CD4-positive, alpha-beta T cell treated with Interleukin-1 beta for 1 hour (primary cell): ENCODE measurements at places on chromosomes 4 and X.

DNA sequence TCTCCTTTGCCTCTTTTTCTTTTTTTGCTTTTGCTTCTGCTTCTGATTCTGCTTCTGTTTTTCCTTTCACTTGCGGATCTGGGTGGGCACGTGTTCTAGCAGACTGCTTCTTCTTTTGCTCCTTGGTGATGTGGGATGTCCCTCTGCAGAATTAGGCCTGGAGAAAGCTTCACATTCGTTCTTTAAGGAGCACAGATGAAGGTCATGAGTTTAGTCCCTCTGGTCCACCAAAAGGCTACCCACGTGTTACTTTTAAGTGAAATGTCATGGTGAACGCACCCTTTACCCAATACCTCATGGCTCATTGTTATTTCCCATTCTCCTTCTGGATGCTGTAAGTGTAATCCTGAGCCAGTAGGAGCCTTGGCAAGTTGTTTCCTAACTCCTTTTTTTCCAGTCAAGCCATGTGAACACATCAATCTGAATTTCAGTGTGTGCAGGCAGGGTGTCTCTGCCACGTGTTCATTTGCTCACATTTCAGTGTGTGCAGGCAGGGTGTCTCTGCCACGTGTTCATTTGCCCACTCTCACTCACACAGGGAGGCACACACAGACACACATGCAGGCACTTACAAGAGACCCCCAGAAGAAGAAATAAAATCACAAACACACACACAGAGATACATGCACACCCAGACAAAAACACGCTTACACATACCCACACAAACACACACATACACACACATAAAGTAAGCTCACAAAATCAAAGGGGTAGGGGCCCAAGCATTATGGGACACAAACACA lies 36.9 kb downstream of the NBDY start:
- no peak for DNase-seq

GRCh38 chr4:123503698-123504363 lies 107.2 kb downstream of the SPRY1 start:
- DNase-seq: no peak

DNA sequence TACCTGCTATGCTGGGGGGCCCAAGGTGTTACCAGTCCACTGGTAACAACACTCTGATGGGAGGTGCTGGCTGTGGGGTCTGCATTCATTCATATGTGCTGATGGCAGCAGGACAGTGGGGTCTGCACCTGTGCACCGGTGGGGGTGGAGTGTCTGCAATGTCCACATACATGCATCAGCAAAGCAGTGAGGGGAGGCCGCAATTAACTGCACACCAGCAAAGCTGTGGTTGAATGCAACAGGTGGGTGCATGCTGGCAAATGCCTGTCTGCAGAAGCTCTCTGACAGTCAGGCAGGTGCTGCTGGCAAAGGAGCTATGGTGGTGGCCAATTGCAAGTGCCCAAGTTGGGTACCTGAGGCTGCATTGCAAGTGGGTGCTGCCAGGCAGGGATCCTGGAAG lies 426.5 kb upstream of the FMR1 start:
- no peak for DNase-seq

DNA sequence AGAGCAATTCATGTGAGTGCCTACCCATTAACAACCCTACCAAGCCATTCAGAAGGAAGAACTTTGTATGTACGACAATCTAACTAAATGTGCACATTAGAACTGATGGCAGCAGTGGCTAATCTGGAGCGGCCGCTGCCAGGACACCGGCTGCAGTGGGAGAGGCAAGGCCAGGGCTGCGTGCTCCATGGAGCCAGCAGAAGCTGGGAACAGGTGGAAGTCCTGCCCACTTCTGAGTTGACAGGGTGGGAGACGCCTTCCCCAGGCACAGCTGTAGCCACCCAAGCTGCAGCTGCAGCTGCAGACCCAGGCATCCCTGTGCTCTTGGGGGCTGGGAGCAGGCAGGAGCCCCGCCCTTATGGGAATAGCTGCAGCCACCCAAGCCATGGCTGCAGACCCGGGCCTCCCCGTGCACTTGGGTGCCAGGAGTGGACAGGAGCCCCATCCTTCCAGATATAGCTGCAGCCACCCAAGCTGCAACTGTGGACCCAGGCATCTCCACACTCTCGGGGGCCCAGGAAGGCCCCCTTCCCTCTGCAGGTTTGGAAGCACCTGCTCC lies 79.1 kb upstream of the DDX60 start:
- DNase-seq: no peak

- DNase-seq: no peak
Measured at GRCh38 chrX:114006664-114007063, 577.2 kb upstream of the HTR2C start.

- no peak for DNase-seq
Measured at GRCh38 chrX:12494400-12495138, 296.6 kb upstream of the PRPS2 start.

- no peak for DNase-seq
Measured at GRCh38 chr4:153140294-153140693, 63.9 kb upstream of the TRIM2 start.

- no peak for DNase-seq
Measured at GRCh38 chr4:154590329-154591006, at the start of gene FGA. Gene FGA, minus strand, starts transcription at chr4:154590742. Its CDS starts 55 bp downstream, at chr4:154590687.

DNA sequence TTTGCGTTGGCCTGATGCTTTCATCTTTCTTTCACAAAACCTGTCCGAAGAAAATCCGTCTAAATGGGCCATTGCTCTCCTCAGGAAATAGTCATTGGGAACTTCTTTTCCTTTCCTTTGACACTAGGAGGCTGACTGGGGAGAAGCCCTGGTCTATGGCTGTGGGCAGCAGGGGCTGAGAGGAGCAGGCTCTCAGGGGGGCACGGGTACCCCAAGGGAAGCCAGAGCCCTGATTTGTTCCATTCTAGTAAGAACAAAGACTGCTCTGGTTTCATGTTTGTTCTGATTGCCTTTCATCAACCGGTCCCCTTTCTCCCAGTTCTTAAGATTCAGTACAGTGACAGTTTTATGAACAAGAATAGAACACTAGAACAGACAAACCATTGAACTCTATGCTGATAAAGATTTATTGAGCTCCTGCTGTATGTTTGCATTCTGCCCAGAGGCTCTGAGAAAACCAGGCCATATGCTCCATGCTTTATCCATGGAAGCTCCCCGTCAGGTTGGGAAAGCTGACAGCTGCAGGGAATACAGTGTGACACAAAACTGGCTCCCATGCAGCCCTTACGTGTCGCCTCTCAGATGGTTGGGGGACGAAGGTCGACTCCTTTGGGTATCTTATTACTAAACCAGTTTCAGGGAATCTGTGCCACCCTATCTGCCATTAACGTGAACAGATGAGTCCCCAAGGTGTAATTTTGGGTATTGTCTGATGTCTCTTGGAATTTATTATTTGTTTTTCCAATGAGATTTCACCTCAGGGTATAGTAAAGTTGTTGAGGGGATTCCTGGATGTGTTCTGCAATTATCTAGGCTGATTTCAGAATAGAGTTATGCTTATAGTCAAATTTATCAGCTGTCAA lies 72.4 kb upstream of the MSANTD1 start:
- DNase-seq: no peak

GRCh38 chr4:27928761-27929540 lies 1068.3 kb downstream of the STIM2 start:
- no peak for DNase-seq

GRCh38 chr4:160110891-160111290 lies 1008.0 kb downstream of the RAPGEF2 start:
- DNase-seq: no peak

- DNase-seq: peak; percentile 34
Measured at GRCh38 chr4:83108101-83108861, 6.2 kb downstream of the PLAC8 start.

DNA sequence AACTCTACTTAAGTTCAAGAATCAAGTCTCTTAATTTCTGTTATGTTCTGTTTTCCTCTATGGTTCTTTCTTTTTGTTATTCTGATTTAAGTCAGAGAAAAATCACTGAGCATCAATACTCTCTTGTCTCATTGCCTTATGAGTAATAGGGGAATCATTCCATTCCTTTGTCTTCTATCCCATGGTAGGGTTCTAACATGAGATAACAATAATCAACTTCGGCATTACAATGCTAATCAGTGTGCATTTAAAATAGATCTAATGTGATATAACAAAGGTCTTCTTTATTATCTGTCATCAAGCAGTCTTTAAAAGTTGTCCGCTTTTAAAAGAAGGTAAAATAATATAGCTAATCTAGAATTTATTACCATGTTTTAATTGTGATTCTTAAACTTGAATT lies 446.9 kb downstream of the IL15 start:
- DNase-seq: no peak

GRCh38 chr4:19005211-19005610 lies 983.7 kb upstream of the LCORL start:
- no peak for DNase-seq

GRCh38 chrX:153447581-153447960 lies 1.7 kb upstream of the TREX2 start:
- DNase-seq: no peak

DNA sequence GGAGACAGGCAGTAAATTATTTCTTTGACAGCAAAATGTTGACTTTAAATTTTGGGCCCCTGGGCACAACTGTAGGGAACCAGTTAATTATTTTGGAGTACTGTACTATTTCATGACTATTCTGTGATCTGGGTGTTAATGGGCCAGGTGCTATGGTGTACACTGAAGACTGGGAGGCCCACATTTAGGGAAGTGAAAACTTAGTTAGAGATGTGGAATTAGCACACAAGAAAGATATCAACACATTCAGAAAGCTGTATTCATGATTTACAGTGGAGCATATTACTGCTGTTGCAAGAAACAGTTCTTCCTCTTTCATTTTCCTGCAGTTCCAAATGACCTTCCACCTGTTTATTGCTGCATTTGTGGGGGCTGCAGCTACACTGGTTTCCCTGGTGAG lies 12.4 kb downstream of the PLP1 start:
- DNase-seq: no peak

DNA sequence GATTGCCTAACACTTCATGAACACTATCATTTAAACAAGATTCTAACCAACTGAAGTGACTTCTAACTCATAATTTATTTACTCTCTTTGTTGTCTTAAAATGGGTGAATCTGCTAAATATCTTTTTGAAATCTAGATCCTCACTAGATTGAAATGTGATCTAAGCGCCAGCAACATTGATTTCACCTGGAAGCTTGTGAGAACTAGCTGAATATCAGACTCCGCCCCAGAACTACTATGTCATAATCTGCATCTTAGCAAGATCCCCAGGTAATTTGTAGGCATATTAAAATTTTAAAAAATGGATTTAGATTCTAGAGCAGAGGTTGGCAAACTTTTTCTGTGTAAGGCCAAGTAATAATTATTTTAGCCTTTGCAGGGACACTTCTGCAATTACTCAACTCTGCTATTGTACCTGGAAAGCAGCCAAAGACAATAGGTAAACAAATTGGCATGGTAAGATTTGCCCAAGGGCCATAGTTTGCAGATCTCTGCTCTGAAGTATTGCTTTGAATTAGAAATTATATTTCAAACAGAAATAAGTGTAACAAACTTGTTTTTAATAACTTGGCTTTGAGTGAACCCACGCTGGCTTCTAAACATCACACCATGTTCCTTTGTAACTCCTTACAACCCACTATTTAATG lies 121.5 kb downstream of the REELD1 start:
- DNase-seq: no peak

- no peak for DNase-seq
Measured at GRCh38 chrX:125782184-125782583, 383.9 kb downstream of the DCAF12L2 start.

DNA sequence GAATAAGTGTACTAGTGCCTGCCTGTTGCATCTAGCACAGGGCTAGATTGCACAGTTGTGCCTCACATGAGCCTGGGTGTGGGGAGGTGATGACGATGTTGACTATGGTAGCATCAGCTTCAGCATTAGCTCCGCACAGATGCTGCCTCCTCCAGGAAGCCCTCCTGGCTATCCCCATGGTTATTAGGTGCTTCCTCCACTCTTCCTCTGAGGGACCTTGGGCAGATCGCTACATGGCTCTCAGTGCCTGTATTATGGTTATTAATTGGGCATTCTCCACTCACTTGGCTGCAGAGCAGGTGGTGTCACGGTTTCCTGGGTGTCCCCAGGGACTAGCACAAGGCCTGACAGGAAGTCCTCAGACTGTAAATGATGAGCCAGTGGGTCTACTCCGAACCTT lies 325.6 kb downstream of the ARHGAP10 start:
- no peak for DNase-seq

- DNase-seq: peak; percentile 59
Measured at GRCh38 chr4:110510955-110511544, 35.1 kb downstream of the ENPEP start.

- no peak for DNase-seq
Measured at GRCh38 chrX:16014171-16014570, 109.2 kb upstream of the GRPR start.

- DNase-seq: no peak
Measured at GRCh38 chrX:36019125-36019524, 99.6 kb downstream of the CFAP47 start.

DNA sequence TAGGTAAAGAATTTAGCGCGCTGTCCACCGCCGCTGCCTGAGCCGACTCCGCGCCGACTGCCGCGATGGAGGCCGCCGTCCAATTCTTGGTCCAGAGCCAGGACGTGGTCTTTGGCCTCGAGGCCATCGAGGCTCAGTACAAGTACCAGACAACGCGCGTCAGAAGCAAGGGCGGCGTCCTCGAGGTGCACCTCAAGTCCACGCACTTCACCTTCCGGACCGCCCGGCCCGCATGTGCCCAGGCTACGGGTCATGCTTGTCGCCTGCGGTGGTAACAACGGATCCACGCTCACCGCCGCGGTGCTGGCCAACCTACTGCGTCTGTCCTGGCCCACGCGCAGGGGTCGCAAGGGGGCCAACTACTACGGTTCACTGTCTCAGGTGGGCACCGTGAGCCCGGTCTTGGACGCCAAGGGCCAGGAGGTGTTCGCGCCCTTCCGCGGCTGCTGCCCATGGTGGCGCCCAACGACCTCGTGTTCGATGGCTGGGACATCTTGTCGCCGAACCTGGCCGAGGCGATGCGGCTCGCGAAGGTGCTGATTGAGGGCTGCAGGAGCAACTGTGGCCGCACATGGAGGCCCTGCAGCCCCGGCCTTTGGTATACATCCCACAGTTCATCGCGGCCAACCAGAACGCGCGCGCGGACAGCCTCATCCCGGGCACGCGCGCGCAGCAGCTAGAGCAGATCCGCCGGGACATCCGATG lies 128.0 kb downstream of the ANAPC4 start:
- no peak for DNase-seq

- DNase-seq: no peak
Measured at GRCh38 chrX:41335198-41335957, 1.4 kb downstream of the DDX3X start.

- peak; percentile 47 for DNase-seq
Measured at GRCh38 chr4:2497931-2498330, 29.0 kb downstream of the RNF4 start.

DNA sequence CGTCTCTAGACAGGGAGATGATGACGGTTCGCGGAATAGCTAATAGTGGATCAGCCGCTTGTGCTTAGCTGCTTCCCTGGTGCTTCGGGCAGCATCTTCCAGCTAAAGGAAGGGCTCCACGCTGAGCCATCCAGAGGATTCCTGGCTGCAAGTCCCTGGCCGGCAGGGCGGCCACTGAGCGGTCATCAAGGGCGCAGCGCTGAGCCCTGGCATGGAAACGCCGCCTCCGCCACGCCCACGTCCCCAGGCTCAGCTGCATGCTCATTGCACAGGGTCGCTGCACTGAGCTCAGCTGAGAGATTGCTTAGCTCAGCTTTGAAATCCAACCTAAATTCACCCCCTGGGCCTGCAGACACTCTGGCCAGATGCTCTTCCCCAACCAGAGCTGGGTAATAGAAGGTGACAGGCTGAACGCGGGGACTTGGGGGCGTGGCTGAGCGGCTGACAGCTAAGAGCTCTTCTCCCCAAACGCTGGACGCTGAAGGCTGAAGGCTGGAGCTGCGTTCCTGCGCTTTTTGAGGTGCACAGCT lies 118.2 kb upstream of the KIT start:
- DNase-seq: no peak
